AG09309 (cell line): ENCODE measurements at places on chromosomes 1 and 21.

- DNase-seq: no peak
Measured at GRCh38 chr1:109248797-109249629, at the start of gene CELSR2. TSS of gene CELSR2 (plus strand) at chr1:109249539. CDS start at chr1:109250080, 541 bp downstream.

DNA sequence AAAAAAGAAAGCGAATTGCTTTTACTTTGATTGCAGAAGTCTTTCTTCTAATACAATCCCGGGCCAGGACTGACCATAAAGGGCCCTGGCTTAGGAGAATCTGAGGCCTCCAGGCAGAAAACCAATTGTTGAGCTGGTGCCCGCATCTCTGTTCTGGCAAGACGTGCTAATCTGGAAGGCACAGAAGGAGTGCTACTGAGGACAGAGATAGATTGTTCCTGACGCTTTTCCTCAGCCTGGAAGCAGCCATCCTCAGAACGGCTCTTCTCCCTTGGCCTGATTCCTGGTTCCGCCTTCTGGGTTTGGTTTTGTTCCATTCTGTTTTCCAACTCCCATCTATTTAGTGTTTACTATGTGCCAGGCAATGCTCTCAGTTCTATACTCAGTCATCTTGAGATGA lies 44.8 kb upstream of the SPOCD1 start:
- no peak for DNase-seq

- DNase-seq: peak; percentile 32
Measured at GRCh38 chr21:37072274-37072987, 440 bp downstream of the PIGP start.

DNA sequence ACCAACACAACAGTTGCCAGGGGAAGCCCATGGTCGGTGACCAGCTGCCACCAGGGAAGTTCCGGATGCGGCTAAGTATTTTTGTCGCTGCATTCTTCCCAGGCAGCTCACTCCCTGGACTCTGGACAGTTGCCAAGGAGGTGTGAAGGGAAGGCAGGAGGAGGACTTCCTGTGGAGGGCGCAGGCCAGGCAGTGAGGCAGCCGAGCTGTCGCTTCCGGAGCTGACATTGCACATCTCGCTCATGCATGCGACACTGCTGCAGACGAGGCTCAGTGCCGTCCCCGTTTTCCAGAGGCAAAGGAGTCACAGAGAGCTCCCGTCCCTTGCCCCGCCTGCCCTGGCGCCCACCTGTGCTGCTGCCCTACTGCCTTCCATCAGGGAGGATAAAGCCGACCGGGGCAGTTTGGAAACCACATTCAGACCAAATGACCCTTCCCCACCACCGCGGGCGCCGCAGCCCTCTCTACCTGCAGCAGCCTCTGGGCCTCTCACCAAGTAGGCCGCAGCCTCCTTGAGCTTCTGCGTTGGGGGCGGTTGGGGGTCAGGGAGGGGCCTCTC lies 81.4 kb downstream of the NENF start:
- DNase-seq: no peak

DNA sequence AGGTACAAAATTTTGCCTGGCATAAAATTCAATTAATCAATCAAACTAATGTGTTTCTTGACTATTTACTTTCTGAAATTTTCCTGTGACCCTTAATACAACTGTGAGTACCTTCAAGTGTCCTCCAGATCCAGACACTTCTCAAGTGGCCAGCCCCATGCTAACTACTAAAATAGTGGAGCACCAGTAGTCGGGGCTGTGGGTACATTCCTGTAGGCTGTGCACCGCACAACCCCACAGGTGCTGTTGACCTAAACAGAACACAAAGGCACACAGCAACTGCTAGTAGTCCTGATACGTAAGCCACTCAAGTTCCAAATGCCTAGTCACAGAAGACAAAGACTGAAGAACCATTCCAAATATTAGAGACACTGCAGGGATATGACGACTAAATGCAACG lies 36.6 kb downstream of the TMEM50B start:
- DNase-seq: no peak

- DNase-seq: no peak
Measured at GRCh38 chr21:35035581-35035980, 13.5 kb downstream of the RUNX1 start.

- DNase-seq: no peak
Measured at GRCh38 chr1:93675271-93675670, 6.4 kb downstream of the BCAR3 start.

- no peak for DNase-seq
Measured at GRCh38 chr1:229509576-229509975, 1.4 kb upstream of the NUP133 start.

DNA sequence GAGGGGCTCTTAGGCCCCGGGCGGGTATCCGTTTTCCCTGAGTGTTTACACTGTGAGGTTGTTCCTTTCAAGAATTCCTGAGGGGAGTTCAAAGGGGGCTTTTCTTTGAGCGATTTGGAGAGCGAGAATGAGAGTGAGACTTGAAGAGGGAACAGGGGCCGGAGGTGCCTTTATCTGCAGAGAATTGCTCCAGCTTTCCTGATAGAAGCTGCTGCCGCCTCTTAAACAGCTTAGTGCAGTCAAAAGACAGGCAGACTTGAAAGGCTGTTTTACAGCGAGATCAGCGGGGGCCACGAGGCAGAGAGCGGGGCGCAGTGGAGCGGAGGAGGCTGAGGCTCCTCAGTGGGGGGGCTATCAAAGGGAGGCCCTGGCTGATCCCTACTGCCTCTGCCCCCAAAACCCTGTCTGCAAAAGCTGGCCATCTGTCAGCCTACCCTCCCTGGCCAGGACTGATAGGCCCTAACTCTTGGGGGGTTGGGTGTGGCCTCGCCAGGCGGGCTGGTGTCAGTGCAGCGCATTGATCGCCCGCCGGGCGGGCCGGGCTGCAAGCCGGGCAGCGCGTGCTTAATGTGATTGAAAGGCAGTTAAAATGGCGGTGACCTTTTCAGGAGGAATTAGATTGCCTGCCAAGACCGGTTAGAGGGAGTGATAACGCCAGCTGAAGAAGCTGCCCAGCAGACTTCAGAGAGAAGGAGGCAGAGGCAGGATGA lies 36.4 kb downstream of the TMEM53 start:
- DNase-seq: no peak

DNA sequence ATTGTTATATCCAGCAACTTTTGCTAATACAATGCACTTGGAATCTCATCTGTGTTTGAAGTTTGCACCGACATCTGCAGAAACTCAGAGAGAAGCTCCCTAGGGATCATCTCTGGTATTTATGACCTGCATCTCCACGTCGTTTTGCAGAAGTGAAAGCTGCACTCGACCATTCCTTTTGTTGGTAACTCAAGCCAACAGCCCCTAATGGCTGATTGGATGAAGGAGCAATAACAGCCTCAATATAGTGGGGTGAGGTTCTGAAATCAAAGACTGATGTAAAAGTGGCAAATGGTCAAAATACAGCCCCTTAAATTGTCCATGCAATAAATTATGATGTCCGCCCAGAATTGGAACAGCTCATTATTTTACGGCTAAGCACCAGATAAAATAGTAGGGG lies 344.2 kb upstream of the KAZN start:
- DNase-seq: no peak

DNA sequence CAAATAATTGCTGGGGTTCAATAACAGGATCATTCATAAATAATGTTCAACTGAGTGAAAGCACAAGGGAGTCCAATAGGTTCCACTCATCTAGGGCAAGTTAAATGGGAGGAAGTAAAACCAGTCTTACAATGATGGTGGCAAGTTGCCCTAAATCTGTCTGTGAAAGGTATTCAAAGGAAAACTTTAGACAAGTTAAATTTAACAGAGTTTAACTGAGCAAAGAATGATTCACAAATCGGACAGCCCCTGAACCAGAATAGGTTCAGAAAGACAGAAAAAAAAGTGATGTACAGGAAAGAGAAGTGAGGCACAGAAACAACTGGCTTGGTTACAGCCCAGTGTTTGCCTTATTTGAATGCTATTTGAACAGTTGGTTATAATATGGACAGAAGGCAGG lies 183.5 kb upstream of the ADGRL4 start:
- no peak for DNase-seq

DNA sequence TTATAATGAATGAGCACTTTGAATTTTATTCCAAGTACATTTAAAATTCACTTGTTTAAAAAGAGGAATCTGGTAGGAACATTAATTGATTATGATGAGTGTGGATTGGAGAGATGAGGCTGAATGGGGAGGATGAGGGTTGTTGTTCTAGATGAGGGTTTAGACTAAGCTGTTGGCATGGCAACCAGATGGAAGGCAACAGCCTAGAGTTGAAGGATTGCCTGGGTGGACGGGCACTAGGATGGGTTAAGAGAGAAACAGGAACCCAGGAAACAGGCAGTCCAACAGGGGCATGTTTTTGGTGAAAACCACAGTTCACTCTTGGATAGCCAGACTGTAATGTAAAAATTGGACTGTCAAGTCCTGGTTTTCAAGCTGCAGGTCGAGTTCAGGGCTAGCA lies 125.5 kb downstream of the CHRM3 start:
- no peak for DNase-seq

DNA sequence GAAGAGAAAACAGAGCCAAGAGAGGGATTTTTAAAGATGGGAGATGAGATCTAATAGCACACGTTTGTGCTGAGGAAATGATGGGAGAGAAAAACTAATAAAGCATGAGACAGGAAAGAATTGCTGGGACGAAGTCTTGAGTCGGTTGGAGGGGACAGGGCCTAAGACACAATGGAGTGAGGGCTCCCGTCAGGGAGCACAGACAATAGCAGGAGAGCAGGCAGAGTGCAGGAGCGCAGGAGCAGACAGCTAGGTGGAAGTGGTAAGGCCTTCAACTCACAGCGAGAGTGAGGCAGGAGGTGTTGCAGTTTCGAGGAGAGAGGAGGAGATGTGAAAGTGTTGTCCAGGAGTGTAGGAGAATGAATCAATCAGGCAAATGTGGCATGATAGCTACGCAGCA lies 59.9 kb upstream of the SOX13 start:
- DNase-seq: no peak

GRCh38 chr1:180250883-180251509 lies 20.9 kb downstream of the LHX4 start:
- no peak for DNase-seq

DNA sequence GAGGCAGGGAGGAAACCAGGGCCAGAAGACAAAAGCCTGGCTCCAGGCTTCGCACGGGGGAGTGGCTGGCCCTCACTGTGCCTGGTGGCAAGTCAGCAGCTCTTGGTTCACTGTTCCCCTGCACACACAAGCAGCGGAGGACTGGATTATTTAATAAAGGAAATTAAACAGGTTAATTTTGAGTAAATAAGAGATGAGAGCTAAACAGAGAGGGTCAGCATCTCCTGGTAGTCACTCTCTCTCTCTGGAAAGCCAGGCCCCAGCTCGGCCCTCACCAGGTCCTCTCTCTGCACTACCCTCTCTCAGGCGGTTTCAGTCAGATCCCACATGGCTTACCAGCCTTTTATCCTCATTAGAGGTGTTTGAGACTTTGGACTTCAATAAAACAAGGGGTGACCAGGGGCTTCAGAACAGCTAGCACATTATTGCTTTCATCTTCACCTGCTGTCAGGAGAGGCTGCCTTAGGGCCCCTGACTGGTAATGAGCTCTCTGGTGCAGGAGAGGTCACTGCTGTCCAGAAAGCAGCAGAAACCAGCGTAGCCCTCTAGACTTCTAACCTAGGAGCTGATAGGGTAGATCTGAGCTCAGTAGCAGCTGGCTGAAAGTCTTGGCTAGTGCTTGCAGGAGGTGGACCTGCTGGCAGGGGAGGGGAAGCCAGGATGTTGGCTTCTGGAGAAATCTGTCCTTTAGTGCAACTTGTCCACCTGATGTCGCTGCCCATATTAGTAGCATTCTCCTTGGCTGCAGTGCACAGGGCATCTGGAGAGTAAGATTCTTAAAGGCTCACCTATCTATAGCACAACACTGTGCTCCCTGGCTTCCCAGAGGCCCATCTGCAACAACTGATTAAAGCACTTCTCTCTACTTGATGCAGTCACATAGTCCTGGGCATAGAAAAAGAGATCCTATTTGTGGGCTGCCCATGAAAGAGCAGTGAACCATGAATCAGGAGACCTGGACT lies 45.9 kb downstream of the SYT6 start:
- DNase-seq: no peak

GRCh38 chr1:207958376-207959139 lies 47.6 kb upstream of the CD34 start:
- DNase-seq: no peak

DNA sequence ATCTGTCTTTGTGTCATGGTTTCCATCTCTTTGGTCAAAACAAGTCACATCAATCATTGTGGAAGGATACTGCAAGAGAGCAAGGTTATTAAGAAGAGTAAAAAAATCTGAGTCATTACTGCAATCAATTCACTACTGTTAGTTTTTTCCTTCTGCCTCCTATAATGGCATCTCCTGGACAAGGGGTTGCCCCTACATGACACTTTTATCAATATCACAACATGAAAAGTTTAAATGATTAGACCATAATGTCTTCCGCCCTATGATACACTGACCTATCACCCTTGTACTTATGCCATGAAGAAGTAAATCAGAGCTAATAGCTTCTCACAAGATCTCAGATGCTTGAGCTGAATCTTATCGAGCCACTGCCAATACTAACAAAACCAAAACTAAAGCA lies 223.9 kb downstream of the KCNK2 start:
- no peak for DNase-seq

- no peak for DNase-seq
Measured at GRCh38 chr1:52179073-52179472, 37.2 kb downstream of the ZFYVE9 start.

GRCh38 chr1:38524025-38524641 lies 335.4 kb downstream of the RRAGC start:
- DNase-seq: no peak

GRCh38 chr1:7153464-7153863 lies 368.2 kb downstream of the CAMTA1 start:
- no peak for DNase-seq

- no peak for DNase-seq
Measured at GRCh38 chr1:67687649-67688048, 2.6 kb downstream of the GADD45A start.

DNA sequence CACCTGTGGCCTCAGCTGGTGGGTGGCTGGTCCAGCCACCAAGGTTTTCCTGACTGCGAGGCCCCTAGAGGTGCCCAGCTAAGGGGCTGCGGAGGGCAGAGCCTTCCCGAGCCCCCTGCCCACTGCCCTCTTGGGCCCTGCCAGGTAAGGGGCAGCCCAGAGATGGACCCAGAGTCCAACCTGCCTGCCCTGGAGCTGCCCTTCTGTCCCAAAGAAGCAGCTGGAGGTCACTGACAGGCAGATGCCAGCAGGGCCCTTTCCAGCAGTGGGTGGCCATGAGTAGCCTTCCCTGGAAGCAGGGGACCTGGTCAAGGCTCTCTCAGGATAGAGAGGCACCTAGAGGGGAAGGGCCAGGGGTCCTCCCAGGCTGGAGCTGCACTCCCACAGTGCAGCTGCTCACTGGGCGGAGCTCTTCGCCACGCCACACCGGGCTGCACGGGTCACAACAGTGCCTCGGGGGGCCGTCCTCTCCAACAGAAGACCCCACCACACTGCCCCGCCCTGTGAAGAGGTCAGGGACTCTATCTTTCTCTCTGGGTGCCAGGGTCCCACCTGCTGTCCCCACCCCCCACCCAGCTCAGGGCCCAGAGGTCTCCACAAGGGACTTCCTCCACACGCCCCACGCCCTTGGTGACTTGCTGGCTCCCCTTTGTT lies 10.9 kb upstream of the GNB1 start:
- no peak for DNase-seq

GRCh38 chr1:118788463-118788862 lies 199.7 kb downstream of the TBX15 start:
- DNase-seq: peak; percentile 4
